ENCODE measurements at places on chromosomes 1 and 21.
A peak's percentile ranks its signal among the peaks of the same experiment; 100 is the strongest.

DNA sequence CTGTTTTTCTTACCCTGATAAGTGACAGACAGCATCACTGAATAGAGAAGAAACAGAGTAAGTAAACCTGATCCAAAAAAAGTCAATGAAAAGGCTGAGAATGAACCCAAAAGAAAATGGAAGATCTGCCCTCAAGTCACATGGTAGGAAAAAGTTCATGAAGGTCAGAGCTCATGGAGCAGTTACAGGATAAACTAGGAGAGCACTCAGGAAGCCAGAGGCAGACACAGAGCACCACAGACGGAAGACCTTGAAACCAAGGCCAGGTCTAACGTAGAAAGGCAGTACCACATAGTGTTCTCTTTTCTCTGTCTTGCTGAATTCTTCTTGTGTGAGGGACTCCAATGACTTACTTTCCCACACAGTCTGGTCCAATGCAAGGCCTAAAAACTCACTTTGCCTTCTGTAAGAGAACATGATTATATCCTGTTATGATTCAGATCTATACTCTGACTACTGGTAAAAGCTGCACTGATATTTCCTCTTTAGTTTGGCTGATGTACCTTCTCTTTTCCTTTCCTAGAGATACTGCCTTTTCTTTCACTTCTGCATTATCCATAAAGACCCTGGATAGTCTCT is 40.8 kb downstream of the RTCA start:
- DNase-seq = no peak

GRCh38 chr1:66223681-66224080 is 310.3 kb upstream of the SGIP1 start:
- no peak for DNase-seq

DNA sequence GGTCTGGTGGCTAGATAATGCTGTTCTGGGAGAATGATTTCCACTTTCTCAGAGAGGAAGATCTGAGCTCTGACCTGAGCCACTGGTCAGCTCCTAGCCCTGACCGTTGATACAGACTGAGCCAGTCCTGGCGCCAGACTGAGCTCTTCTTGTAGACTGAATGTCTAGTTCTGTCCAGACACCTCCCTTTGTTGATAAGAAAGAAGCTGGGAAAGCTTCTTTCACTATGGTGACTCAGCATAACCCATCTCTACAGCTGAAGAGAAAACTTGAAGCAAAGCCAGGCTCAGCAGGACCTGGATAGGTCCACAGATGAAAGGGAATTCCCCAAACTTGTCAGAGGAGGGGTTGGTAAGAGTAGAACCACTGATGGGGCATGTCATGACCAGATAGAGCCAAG is 9.9 kb upstream of the TRABD2B start:
- no peak for DNase-seq

GRCh38 chr1:157132111-157132510 is 6.1 kb downstream of the ETV3 start:
- no peak for DNase-seq

DNA sequence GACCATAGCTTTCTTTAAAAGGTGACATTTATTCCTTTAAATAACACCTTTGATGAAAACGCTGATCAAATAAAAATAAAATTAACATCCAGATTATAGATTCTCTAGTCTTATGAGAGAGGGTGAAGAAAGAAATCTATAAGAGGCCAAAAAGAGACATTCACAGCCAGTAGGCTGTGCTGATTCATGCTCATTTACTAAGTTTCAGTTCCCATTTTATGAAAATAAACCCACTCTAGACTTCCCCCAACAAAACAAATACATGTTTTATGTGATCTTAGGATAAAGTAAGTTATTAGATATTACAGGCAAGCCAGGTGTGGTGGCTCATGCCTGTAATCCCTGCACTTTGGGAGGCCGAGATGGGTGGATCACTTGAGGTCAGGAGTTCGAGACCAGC is 21.1 kb downstream of the ESRRG start:
- DNase-seq = no peak

GRCh38 chr1:91895832-91896556 is 10.0 kb upstream of the TGFBR3 start:
- no peak for DNase-seq

DNA sequence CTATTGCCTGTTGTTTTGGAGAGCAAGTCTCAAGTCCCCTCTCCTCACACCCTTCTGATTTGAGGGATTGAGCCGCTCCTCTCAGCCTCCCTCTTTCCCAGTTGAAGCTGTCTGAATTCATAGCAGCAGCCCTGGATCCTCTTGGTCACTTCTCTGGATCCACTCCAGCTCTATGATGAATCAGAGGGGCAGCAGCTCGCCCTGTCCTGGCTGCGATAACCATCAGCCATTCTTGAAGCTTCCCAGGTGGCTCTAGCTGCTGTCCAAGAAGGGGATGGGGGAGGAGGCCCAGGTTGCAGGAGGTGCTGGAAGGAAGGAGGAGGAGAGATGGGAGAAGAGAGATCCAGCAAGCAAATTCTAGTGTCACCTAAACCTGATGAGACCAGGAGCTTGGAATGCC is 31.3 kb downstream of the WNT4 start:
- DNase-seq = no peak

DNA sequence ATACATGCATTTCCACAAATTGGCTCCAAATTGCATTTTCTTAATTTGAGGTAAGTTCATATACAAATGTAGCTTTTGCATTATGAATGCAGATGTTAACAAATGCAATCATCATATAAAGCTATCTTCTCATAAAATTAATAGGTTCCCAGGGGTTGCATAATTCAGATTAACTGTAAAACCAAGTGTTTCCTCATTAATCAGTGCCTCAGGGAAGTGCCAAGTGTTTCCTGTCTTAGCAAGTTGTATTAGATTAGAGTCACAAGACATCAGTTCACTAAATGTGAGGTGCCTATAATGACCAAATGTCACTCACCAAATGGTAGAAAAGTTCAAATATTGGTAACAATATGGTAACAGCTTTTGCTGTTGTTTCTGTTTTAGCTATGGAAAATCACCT is 140.8 kb downstream of the PTGER3 start:
- DNase-seq = no peak

- DNase-seq = no peak
Measured at GRCh38 chr1:7060745-7061144, 275.5 kb downstream of the CAMTA1 start.

GRCh38 chr21:27954543-27955165 is 987.8 kb upstream of the ADAMTS5 start:
- no peak for DNase-seq

DNA sequence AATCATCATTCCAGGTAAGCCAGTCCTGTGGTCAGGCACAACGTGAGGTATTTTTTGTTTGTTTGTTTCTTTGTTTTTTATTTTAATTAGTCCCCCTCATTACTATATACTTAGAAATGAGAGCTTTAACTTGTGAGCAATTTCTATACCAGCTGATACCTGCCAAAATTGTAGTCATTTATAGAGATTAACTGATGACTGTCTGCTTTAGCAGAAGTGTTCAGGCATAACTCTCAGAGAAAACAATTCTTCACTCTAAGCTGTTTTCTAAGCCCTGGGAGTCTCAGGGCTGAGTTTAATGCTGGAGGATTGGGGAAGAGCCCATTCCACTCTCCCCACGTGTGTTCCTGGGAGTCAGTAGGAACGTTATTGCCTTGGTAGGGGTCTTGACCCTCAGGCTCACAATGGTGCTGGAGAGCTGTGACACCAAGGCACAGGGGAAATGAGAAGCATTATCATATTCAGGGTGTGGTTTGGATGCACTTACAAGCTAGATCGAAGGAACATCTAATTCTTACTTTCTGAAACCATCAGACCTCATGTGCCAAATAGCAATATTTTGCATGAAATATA is 168.2 kb downstream of the CLIC6 start:
- DNase-seq = no peak

DNA sequence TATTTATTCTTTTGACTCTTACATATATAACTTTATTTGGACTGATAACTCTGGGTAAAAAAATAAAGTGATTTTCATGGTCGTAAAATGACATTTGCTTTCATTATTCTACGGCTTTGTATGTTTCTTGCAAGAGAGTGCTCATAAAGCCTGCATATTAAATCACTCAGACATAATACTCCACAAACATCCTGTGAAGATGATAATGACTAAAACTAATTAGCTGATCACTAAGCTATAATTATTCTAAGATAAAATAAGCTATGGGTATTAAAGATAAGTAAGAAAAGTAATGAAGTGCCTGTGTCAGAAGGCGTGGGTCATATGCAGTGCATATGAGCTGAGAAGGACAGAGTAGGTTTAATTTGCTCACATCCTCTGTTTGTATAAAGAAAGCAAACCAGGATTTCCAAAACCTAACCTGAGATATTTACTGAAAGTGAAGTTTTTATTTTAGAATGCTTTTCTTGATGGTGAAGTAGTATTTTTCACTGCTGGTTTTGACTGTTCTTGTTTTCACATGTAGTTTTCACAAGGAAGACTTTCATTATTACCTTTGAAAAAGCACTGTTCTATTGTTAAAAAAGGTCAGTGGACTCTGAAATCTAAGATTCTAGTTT is 278.8 kb downstream of the AMY1C start:
- DNase-seq = peak; percentile 16

GRCh38 chr1:18936814-18937481 is 19.5 kb downstream of the IFFO2 start:
- no peak for DNase-seq

- no peak for DNase-seq
Measured at GRCh38 chr1:245207801-245208200, 53.0 kb downstream of the KIF26B start.

GRCh38 chr1:65756616-65757015 is 36.1 kb upstream of the PDE4B start:
- DNase-seq = no peak

GRCh38 chr1:106043971-106044370 is 1012.5 kb upstream of the PRMT6 start:
- no peak for DNase-seq

GRCh38 chr21:44612669-44613229 is 870 bp downstream of the KRTAP10-8 start:
- DNase-seq = no peak

DNA sequence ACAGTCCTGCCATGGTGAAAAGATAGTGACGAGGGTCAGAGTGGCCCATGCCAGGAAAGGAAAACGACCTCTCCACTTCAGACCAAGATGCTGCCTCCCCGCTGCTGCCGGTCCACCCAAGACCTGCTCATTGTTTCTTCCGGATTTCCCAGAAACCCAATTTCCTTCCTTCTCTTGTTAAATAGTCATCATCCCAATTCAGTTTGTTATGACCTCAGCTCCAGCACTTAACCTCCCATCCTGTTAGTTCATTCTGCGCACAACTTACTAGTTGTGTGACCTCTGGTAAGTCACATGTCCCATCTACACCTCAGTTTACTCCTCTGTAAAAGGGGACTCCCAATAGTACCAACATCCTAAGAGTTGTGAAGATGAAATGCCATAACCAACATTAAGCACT is 29.9 kb upstream of the PPP1R15B start:
- DNase-seq = no peak

DNA sequence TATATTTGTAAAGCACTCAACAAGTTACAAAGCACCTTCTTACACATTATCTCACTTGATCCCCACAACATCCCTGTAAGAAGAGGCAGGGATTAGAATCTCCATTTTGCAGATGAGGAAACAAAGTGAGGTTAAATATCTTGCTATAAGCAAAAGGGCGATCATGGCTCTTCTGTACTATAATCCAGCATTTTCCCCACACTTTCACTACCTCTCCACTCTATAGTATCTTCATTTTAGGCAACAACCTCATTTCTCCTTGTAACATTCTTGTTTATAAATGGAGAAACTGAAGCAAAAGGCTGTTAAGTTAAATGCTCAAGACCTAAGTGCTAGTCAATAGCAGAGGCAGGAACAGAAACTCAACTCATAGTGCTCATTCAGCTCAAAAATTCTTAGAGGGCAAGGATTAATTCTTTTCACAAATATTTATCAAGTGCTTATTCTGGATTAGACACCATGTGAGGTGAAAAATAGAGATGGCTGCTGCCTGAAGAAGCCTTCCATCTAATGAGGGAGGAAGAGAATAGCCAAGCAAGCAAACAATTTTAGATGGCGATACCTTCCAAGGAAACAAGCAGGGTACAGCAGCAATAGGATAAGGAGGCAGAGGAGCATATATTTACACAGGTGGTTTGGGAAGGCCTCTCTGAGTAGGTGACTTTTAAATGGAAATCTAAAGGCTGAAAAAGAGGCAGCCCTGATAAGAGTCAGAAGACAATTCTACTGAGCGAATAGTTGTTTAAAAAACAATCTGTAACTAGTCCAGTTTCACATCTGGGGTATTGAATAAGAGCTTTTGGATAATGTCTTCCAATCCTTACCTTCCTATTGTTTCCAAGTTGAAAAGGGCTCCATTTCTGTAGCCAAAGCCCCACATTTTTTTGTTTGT is 3.5 kb downstream of the ERRFI1 start:
- DNase-seq = no peak

DNA sequence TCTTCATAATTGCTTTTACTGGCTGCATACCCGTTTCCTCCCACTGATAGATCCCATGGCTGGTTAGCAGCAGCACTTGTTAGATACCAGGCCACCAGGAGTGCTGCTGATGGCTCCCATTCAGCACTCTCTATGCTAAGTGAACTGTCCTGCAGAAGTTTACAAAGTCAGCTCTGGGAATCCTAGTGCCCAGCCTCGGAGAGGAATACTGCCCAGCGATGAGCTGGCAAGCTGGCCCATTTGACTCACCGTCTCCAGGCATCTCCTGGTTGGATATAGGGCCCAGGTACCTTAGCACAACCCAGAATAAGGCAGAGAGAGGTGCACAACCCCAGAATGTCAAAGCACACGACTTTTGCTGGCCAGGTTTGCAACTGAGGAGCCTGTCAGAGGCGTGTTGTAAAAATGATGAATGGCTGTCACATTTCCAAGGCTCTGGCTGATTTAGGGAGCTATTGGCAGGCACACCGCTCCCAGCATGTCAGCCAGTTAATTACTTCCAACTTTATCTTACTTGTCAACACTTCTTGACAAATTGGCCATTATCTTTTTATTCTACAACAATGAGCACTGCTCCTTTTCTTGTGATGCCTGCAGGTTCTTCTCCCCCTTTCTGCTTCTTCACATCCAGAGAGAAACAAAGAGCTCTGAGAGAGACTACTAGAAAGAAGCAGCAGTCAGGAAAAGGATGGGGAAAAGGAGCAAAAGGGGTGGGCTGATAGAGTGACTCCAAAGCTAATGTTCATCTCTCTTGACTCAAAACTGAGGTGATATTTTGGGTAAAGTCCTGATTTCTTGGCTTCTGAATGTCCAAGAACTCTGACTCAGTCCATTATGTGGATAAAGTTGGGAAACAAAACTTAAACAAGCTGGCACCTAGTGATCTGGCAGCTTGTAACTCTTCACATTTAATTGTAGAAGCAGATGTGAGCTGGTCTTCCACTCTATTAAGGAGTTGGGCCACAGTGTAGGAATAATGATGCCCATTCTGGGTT is 10.8 kb upstream of the ANGPTL7 start:
- DNase-seq = no peak

- no peak for DNase-seq
Measured at GRCh38 chr1:61261595-61261994, 179.2 kb downstream of the NFIA start.

All from NCI-H748 treated with DMSO at 0.1 percent for 48 hours (cell line).